ENCODE measurements at places on chromosomes 3 and 15. TPM values are rescaled to one million over a fixed set of nuclear protein-coding genes. Genes with fewer than 3 reads are reported as not detected.

- peak; percentile 69 for DNase-seq
These were observed at the start of gene ARPIN for GRCh38 chr15:89912674-89913396. TSS of gene ARPIN (minus strand) at chr15:89912952. CDS start at chr15:89912835, 117 bp downstream.

- DNase-seq, result peak; percentile 67
These were observed 55.4 kb downstream of the TMCC1 start for GRCh38 chr3:129838086-129838485.

DNA sequence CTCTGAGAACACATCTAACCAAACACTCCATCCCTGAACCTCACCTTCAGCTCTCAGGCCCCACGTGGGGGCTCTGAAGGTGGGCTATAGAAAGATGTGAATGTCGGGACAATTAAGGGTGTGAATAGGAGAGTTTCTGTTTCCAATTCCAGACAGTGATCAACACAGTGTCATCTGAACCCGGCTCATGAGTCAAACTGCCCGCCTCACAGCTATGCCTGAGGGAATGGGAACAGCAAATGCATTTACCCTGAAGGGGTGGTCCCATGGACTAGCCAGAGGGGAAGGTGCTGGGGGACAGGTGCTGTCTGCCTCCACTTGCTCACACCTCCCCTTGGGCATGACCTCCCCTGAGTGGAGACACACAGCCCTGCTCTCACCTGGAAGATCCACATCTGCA is 6.3 kb downstream of the RTP2 start:
- no peak for DNase-seq

Gene VGLL3
- total RNA-seq, result 14.3 TPM
